ENCODE measurements at places on chromosomes 2 and 18.

DNA sequence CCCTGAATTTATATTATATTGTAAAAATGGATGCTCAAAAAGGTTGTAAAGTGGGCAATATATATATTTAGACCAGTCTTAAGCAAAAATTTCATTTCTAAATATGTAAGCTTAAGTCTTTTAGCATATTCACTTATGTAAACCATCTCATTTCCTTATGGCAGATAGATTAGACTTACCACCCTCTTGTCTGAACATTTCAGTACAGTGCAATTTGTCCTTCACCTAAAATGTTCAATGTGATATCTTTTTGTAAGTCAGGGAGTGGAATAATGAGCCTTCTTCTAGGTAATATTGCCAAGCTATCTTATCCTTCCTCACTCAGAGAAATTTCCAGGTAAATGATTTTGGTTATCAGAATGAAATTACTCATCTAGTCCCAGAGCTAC is 92.3 kb downstream of the KLF7 start:
- no peak for DNase-seq

DNA sequence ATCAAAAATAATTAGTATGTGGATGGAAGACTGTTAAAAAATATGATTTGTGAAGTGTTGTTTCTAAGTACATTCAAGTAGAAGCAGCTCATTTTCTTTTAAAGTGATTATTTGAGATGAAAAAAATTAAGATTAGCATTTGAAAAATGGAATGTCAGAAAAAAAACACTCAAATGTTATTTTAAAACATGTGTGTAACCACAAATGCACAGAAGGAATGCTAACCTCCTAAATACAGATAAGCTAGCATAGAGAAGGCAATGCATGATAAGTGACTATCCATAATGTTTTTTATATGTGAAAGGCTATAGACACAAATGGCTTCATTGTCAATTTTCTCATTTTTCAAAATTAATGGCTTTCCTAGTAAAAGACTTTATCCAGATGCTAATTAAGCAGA is 198.9 kb downstream of the NYAP2 start:
- no peak for DNase-seq

DNA sequence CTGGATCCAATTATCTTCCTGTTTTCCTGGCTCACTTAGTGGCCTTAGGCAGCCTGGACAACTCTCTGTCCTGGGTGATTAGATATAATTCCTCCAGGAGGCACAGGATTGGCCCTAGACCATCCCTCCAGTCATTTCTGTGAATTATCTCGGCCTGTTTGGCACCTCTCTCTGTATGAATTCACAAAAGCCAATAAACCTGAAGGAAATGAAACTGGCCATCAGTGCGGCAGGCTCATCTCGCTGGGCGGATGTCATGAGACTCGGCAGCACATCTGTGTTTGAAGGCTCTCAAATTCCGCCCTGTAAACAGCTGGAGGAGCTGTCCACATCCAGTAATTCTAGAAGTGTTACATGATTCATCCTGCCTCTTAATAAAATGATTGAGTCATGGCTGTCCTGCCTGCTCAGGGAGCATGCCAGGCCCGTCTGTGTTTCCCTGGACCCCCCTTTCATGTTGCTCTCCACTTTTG is 38.6 kb downstream of the ACOXL start:
- DNase-seq, result peak; percentile 94

- DNase-seq, result no peak
These were observed 13.9 kb downstream of the PCBP1 start for GRCh38 chr2:70101174-70101573.

Measured in skin of body (tissue), 3 donors.